Kidney glomerular epithelial cell (primary cell): ENCODE measurements at places on chromosomes 7 and 10.

GRCh38 chr10:63116452-63117072 is 16.6 kb upstream of the NRBF2 start:
- DNase-seq, result no peak

- peak; percentile 65 for DNase-seq
Observed at GRCh38 chr10:17989908-17990767, 38.4 kb downstream of the SLC39A12 start.

DNA sequence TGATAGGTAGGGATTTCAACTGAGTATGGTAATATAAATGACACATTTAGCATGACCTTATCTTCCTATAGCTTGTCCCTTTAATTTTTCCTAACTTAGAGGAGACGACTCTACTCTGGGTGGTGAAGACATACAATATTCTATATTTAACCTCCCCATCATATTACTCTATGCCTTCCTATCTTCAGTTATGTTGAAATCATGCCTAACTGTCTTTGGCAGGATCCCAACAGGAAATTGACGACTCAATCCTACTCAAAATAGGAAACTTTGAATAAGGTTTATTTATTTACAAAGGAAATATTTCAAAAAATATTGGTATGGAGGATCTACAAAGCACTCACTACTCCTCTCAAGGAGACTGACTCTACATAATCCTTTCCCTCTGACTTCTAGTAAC is 24.1 kb upstream of the SEMA3A start:
- no peak for DNase-seq

DNA sequence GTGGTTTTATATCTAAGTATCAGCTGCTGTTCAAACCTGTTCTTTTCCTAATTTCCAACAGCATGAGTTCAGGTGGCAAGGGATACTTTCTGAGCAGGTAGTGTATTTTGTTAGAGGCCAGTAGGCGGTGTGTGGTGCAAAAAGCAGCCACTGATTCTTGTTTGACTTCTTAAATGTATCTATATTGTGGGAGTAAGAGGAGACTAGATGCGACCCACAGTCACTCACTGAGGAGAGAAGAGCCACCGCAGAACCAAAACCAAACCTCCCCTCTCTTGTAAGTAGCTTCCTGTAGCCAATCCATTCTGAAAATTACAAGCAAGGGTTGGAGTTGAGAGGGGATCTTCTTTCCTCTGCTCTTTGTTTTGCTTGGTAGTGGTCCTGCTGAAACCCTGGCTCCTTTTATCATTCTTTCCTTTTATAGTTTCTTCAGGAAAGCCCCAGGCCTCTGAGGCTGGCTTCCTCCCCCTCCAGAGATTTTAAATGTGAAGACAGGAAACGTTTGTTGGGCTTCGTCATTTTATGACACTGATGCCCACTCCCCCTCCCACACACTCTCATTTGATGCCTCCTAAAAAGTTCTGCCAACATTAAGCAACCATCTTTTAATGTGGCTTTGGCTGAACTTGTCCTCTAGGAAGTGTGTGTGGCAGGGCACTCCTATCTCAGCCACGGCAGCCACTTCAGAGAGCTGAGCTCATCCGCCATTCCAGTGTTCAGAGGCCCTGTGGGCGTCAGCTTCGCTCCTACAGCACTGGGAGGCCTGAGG is 566.0 kb downstream of the SUGCT start:
- no peak for DNase-seq

GRCh38 chr7:102917436-102918353 is 4.9 kb downstream of the LRRC17 start:
- DNase-seq, result no peak

GRCh38 chr10:30583778-30584415 is 45.7 kb downstream of the LYZL2 start:
- peak; percentile 72 for DNase-seq

DNA sequence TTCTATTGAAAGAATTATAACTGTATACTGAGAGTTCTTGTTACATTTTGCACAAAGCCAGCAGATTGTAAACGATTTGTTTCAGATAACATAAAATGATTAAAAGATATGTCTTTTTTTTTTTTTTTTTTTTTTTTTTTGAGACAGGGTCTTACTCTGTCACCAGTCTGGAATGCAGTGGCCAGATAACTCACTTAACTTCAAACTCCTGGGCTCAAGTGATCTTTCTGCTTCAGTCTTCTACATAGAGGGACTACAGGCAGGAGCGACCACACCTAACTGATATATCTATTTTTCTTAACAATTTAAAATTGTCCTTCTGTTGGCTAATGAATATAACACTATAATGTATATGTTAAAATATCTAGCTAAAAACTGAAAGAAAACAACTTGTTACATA is 317.3 kb upstream of the CACNA2D1 start:
- DNase-seq, result no peak

DNA sequence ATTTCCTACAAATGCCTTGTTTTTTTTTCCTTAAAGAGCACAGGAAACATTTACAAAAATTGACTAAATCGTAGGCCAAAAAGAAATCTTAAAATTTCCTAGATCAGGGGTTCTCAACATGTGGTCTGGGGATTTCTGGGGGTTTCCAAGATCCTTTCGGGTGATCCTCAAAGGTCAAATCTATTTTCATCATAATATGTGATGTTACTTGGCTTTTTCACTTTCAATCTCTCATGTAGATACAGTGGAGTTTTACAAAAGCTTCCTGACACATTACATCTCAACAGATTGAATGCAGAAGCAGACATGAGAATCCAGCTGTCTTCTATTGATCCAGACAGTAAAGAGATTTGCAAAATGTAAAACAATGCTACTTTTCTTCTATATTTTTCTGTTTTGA is 497.3 kb downstream of the INHBA start:
- no peak for DNase-seq

- DNase-seq, result no peak
Observed at GRCh38 chr10:29712108-29712507, 77.3 kb upstream of the SVIL start.

GRCh38 chr7:149454750-149455149 is 6.1 kb downstream of the ZNF777 start:
- DNase-seq, result no peak

DNA sequence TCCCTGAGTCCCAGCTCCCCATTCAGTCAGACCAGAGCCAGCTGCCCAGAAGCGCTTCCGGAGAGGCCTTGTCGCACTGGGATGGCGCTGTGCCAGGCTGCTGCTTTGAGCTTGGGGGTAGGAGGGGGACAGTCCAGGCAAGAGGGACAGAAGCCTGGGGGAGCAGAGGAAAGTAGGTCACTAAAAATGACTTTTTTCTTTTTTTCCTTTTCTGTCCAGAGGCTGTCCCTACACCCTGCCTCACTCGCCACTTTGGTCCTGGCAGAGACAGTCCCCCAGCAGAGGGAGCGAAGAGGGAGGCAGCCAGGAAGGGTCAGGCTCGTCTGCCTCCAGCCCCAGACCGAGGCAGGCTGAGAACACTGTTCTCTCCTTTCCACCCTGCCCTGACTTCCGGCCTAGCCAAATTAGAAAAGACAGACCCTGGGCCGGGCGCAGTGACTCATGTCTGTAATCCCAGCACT is 15.8 kb upstream of the TRIM8 start:
- DNase-seq, result no peak

DNA sequence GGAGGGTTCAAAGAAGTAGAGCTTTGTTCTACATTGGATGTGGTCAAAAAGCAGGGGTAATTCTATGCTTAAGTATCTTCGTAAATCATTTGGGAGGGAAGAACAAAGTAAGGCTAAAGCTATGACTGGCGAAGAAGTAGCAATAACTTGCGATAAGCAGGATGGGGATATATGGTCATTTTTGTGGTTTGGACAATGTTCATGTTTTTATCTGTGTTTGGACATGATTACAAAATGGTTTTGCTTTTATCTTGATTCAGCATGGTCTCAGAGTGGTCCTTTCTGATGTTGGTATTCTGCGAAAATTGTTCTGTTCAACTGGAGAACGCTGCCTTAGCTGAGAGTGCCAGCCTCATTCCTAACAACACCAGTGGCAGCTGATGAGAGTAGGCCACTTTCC is 208.8 kb downstream of the SEMA3A start:
- no peak for DNase-seq

GRCh38 chr10:17768957-17769356 is 17.0 kb downstream of the TMEM236 start:
- DNase-seq, result peak; percentile 72

GRCh38 chr7:7922684-7923385 is 45.8 kb upstream of the GLCCI1 start:
- DNase-seq, result no peak

DNA sequence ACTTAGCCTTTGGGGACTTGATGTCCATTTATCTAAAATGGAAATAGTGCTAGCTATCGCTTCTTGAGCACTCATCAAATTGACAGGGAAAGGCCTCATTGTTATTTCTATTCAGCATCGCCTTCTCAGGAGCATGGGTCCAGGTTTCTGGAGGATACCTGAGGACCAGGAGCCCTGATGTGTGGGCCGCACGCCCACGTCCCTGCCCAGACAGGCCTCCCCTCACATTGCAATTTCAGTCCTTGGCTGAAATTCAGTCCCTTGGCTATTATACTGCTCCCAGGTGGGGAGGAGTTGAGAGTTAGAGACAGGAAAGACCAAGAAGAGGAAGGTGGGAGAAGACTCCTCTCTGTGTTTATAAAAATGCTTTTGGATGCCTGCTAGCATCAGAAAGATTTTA is 38.9 kb downstream of the GPRIN2 start:
- DNase-seq, result no peak

- DNase-seq, result no peak
Observed at GRCh38 chr10:112981553-112981952, 31.5 kb downstream of the TCF7L2 start.

DNA sequence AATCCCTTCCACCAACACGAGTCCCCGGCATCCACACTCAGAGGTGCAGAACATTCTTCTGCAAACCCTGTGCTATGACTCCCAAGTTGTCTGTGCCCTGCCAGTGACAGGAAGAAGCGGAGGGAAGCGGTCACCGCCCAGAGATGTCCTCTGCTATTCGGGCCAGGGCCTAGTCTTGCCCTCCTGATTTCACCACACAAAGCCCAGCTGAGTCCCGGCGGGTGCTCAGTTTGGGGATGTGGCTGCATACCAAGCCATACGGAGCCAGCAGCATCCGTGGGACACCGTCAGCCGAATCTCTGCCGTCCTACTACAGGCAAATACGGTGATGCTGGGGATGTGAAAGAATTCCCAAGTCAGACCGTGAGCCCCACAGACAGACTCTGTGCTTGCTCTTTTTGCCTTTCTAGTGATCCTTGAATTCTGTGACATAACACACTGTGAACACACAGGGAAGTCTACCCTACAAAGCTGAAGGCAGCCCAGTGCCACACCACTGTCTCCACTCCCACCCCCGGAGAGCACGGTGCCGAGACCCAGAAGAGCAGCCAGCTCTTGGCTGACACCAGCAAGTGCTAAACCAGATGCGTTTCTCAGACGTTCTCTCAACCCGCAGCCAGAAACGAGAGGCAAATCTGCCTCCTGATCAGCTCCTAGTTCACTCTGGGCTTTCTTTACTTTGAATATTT is 2.0 kb downstream of the STK32C start:
- DNase-seq, result no peak

DNA sequence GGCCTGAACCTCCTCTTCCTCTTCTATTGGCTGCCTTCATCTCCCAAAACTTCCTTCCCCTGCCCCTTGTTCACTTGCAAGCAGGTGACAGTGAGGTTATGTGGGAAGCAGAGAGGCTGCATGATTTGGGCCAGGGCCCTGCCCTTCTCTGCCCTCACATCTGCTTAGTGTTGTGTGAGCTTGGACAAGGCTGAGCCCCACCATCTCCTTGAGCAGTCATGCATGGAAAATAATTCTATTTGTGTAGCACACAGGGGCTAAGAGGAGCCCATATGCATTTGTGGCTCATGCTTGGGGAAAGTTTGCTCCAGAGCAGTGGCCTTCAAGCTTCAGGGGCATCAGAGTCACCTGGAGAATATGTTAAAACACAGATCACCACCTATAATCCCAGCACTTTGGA is 26.8 kb upstream of the AQP1 start:
- DNase-seq, result no peak

DNA sequence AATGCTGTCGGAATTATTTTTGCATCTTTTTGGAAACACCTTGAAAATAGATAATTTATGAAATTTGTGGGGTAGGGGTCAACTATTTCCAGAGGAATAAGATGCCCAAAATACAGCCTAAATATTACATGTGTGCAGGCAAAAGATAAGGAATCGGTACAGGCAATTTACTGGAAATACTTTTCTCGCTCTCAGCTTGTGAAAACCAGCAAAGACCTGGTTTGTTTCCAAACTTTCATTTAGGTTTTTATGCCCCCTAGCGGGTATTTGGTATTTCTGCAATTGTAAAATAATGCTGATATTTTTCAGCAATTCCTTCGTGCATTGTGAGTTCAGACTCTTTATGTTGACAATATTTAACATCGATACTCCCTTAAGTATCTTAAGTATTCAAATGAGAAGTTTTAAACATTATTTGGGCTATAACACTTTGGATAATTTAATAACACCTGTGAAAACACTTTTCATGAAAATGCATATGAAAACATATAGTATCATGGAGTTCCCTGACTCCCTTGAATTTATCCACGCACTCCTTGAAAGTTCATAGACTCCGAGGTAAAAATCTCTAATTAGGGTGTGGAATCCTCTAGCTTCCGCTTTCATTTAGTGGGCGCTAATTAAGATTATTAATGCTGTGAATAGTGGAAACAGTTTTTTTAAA is 132.4 kb downstream of the TSPAN12 start:
- peak; percentile 29 for DNase-seq

- DNase-seq, result no peak
Observed at GRCh38 chr7:11298220-11298619, 324.5 kb downstream of the PHF14 start.

GRCh38 chr10:6985644-6986043 is 405.6 kb upstream of the PRKCQ start:
- no peak for DNase-seq

DNA sequence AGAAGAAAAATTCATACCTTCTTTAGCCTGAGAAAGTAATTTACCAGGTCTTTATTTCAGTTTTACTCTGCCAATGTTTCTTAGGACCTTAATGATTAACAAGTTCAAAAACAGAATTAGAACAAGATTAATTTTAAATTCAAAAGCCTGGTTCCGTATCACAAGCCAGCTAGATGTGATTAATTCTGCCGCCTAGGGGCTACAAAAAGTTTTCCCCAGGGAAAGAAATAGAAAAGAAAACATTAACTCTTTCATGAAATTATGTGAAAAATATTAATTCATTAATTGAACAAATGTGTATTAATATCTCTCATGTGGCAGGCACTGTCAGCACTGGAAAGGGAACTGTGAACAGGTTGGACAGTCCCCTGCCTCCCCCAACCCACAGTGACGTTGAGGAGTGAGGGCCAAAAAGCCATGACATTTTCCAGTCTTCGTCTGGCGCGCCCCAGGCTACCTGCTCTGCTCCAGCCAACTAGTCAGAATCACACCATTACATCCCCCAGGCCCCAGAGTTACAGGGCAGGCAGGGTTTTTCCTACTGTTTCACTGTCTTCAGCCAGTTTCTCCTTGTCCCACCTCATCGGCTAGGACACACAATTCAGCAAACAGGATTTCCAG is 20.1 kb downstream of the TMEM176A start:
- no peak for DNase-seq

GRCh38 chr10:69088471-69088769 is 517 bp downstream of the SRGN start:
- DNase-seq, result peak; percentile 38

GRCh38 chr10:75191821-75192568 is 18.6 kb upstream of the VDAC2 start:
- peak; percentile 76 for DNase-seq
